ENCODE measurements at places on chromosomes 12 and 14.
A peak's percentile ranks its signal among the peaks of the same experiment; 100 is the strongest.

DNA sequence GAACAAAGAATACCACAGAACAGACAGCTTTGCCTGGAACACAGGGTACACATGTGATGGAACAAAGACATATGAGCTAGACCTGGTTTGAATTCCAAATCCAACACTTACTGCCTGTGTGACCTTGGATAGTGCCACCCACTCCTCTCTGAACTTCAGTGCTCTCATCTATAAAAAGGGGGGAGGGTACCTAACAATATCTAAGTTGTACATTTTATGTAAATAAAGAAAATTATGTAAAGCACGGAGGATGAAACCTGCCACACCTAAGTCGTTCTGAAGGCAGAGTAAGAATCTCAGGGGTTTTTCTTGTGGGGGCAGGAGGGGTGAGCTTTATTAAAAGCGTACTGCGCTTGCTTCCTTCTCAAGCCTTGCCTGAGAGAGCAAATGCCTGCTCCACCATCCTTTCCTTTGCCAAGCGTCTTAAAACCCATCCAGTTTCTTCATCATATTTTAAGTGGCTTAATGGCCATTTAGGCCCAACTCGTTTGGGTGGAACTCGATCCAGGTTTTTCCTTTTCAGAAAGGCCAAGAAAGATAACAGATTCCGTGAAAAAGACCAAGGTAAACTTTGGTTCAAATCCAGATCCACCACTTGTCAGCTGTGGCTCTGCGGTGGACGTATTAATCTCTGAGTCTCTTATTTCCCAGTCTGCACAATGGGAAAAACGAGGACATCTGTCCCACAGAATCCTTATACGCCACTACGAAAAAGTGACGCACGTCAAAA is 946 bp downstream of the DDX24 start:
- no peak for DNase-seq

DNA sequence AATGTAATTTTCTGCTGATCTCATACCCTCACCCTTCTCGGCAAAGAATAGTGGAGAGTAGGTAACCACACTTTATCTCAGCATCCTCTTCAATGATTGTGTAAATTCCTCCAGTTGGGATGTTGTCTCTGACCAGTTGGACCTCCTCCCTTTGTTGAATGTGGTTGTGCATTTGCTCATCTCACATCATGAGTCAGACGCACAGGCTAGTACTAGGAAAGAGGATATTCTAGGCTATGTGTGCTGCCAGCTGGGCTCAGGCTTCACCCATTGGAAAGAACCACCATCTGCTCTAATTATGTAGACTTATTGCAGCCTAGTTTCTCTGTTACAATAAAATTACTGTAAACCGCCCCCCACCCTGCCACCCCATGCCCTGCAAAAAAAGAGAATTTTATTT is 90.3 kb downstream of the LMO3 start:
- no peak for DNase-seq

DNA sequence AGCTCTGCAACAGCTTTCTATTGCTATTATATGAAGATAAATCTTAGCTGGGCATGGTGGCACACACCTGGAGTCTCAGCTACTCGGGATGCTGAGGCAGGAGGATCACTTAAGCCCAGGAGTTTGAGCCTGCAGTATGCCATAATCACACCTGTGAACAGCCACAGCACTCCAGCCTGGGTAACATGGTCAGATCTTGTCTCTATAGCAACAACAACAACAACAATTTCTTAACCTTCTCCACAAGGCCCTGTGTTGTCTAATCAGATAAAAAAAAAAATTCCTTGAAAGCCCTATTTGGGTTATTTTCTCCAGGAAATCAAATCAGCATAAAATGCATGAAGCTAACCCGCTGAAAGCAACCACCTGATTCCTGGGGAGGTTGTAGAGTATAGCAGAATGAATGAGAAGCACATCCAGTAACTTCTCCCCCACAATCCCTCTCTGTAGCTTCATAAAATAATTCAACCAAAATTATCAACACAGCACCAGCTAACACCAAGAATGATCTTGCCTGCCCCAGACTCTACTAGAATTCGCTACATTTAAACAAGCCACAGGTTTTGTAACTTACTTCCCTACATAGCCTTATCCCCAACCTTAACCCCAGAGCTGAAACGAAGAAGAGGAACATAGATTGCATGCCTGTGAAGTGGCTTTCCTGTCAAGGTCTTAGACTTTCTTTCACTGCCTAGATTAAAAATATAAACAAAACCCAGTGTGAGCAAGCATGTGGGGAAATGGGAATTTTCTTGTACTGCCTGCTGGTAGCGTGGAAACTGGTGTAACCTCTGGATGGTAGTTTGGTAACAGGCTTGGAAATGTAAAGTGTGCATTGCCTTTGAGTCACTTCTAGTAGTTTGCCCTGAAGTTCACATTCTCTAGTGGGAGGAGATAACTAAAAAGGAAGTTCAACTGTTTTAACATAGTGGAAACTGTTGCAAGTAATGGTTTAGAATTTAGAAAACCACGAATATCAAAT is 6.0 kb upstream of the STK38L start:
- peak; percentile 11 for DNase-seq

GRCh38 chr14:70845601-70846000 is 36.3 kb upstream of the MAP3K9 start:
- DNase-seq: no peak

DNA sequence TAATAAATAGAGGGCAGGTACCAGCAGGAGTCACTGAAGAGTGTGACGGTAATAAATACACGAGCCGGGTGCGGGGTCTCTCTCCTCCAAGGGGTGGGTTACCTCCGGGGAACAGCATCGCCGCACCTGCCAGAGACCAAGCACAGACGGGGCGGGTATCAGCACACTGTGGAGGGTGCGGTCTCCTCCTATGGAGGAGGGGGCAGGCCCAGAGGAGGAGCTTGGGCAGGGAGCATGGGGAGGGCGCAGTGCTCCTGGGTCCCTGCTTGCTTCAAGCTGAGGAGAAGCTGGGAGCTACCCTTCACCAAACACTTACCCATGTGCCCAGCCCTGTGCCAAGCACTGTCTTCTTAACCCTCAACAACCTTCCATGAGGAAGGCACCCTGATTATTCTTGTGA is 12.8 kb downstream of the PGF start:
- no peak for DNase-seq

DNA sequence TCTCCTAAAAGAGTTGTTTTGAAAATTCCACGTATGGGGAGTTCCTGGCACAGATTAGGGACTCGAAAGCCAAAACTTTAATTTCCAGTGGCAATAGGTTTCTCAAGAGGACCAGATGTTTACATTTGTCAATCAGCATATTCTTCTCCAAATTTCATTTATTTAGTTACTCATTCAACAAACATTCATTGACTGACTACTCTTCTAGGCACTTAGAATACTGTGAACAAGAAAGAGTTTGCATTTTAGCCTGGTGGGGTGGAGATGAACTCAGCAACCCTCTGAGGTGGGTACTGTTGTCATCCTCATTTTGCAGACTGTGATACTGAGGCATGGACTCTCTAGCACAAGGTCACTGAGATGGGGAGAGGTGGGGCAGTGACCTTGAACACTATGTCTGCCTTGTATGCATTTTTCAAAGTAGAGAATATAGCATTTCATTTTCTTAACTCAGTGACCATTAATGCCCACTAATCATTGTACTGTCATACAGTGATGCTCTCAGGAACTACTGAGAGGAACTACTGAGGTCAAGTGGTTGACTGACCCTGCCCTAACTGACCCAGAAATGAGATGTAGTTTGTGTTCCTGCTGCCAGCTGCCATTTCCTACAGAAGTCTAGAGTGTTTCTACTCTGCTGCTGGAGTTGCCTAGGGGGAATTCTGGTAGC is 2.2 kb downstream of the L3HYPDH start:
- DNase-seq: no peak

DNA sequence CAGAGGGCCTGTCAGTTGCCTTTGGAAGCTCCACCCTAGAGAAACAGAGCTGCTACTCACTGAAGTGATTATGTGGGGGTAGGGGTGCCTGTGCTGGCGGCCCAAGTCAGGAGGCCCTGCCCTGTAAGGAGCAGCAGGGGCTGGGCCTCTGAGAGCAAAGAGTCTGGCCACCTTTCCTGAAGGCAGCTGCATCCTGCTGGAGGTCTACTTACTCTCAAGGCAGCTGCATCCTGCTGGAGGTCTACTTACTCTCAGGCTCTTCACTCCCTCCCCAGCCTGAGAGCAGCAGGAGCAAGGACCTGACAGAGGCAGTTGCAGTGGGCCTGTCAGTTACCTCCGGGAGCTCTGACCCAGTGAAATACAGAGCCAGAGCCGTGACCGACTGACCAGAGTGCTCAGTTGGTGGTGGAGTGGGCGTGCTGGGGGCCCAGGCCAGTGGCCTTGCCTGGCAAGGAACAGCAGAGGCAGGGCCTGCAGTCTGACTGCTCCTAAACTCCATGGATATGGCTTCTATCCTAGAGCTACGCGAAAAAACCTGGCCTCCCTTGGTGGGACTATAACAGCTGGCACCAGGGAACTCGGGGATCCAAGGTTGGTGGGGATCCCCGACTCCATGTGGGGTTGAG is 32.3 kb downstream of the RAD51B start:
- no peak for DNase-seq

- no peak for DNase-seq
Measured at GRCh38 chr12:92553389-92553788, 149.4 kb upstream of the PLEKHG7 start.

GRCh38 chr14:52551696-52552062 is 626 bp downstream of the TXNDC16 start:
- DNase-seq: no peak

DNA sequence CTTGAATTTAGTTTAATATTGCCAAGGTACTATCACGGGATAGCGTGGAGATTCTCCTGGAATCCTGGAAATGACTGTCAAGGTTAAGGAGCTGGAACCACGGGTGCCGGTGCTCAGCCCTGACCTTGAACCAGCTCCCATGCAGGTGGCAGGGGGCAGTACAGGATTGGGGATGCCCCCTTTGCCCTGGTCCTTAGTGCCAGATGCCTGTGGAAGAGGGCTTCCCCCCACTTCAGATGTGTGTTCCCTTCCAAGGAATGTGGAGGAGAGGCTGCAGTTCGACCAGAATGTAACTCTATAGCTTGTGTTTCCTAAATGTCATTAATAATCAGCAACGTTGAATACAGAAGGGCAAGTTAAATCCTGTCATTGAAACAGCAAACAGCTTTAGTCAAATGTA is 258.9 kb downstream of the VRK1 start:
- DNase-seq: no peak

- no peak for DNase-seq
Measured at GRCh38 chr12:48018618-48018995, 14.3 kb upstream of the COL2A1 start.

- DNase-seq: no peak
Measured at GRCh38 chr12:42217656-42218055, 20.4 kb downstream of the YAF2 start.

DNA sequence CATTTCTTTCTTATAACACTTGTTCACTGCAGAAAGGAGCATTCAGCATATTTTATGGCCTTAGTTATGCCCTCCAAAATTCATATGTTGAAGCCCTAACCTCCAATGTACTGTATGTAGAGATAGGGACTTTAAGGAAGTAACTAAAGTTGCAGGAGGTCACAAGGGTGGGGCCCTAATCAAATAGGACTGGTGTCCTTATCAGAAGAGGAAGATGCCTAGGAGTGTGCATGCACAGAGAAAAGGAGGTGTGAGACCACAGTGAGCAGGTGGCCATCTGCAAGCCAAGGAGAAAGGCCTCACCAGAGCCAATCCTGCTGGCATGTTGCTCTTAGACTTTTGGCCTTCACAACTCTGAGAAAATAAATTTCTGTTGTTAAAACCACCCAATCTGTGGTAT is 12.9 kb upstream of the E2F7 start:
- DNase-seq: no peak

- DNase-seq: no peak
Measured at GRCh38 chr12:13176256-13176655, 20.3 kb upstream of the EMP1 start.

DNA sequence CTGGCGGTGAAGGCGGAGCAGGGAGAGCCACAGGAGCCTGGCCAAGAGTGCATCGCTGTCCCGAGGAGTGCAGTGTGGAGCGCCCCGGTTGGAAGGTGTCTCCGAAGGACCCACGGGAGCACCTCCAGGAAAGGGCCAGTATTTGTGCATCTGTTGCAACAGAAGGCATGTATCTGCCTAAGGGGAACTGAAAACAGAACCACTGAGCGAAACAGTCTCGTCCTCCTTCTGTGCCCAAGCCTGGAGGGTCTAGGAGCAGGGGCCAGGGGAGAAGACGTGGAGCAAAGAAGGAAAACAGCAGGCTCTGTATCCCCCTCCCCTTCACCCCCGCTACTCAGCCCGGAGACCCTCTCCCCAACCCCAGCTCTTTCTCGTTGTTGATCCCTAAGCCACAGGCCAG is 5.3 kb upstream of the LRRC10 start:
- DNase-seq: no peak

DNA sequence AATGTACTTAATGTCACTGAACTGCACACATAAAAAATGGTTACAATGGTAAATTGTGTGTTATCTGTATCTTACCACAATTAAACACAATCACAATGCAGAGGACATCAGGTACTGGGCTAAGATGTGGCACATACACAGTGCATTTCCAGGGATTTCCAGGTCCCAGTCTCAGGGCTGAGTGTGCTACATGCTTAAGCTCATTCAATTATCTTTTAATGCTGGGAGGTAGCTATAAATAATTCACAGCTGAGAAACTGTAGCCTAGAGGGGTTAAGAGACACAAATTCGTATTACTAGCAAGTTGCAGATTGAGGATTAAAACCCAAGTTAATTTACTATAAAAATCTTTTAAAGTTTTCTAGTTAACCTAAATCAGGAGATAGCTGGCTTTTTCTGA is 67.1 kb downstream of the CRACR2A start:
- no peak for DNase-seq

DNA sequence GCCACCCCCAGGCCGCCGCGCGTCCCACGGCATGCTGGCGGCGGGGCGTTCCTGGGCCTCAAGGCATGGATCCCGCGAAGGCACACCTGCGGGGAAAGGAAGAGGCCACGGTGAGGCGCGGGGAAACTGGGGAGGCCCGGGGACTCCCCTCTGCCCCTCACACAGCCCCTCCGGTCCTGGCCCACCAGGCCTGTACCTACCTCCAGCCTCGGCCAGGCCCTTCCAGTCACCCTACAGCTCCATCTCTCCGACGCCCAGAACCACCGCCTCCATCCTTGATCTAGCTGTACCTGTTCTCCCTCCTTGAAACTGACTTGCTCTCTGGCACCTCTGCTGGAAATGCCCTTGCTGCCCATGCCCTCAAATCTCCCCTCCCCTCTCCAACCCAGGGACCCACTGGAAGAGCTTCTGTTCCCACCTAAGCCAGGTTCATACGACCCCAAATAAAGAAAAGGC is 1.7 kb downstream of the ANKRD9 start:
- no peak for DNase-seq

DNA sequence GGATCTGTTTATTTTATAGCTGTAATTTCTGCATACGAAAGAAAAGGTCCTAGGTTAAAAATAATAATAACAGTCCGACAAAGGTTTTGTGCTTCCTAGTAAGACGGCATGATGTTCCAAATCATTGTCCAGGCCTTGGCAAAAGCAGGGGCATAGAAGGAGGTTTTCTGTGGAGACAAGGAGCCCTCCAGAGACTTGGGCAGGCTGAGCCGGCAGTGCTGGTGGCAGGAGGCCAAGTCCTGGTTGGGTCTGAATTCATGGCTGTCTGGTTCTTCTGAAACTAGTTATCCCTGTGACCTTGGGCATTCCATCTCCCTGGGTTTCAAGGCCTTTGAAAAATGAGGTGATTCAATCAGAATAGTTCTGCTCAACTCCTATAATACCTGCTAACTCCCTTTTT is 44.0 kb downstream of the KCNK13 start:
- peak; percentile 26 for DNase-seq

- no peak for DNase-seq
Measured at GRCh38 chr12:130752692-130753230, 36.7 kb upstream of the RIMBP2 start.

- DNase-seq: no peak
Measured at GRCh38 chr12:98797200-98797599, 152.1 kb downstream of the APAF1 start.

GRCh38 chr14:97719931-97720330 is 922.7 kb downstream of the VRK1 start:
- DNase-seq: no peak

Measured in amygdala (tissue), 56 donors.